ENCODE measurements at places on chromosomes 1 and 21. TPM values are rescaled to one million over a fixed set of nuclear protein-coding genes. Genes with fewer than 3 reads are reported as not detected.

TSSK3 gene
- 3.4 TPM for total RNA-seq

LMX1A gene
- total RNA-seq: not detected

TXNDC12 gene
- 50.6 TPM for total RNA-seq

CRYBG2 gene
- total RNA-seq: not detected

CSMD2 gene
- 0.10 TPM for total RNA-seq

SLC19A2 gene
- 29.2 TPM for total RNA-seq

COPA gene
- total RNA-seq: 334 TPM
